ENCODE measurements at places on chromosomes 3 and 15. TPM values are rescaled to one million over a fixed set of nuclear protein-coding genes. Genes with fewer than 3 reads are reported as not detected.

GRCh38 chr3:130834476-130834875 is 59.4 kb upstream of the ATP2C1 start:
- no peak for DNase-seq

DNA sequence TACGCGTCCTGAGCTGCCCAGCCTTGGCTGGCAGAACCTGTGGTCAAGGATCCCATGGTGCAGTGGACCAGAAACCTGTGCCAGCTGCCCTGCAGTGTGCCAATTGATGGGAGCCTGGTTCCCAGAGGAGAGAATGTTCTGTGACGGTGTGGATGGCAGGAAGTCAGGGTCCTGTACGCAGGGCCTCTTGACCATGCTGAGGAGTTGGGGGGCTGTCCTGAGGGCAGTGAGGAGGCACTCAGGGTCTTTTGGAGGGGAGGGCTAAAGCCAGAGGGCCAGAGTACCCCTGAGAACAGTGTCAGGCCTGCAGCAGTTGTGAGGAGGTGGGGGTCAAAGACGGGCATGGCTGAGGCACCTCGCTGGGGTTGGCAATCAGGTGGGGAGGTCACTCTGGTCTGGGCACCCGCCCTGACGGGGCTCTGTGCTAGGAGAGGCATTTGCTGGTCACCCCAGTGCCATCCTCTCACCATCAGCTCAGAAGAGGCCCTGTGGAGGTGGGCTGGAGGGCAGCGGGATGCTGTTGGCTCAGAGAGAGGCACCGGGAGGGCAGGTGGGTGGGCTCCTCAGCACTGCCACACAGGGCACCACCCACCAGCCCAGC is 61.0 kb downstream of the SCN5A start:
- DNase-seq = no peak

The ITIH1 gene
- total RNA-seq = not detected

DNA sequence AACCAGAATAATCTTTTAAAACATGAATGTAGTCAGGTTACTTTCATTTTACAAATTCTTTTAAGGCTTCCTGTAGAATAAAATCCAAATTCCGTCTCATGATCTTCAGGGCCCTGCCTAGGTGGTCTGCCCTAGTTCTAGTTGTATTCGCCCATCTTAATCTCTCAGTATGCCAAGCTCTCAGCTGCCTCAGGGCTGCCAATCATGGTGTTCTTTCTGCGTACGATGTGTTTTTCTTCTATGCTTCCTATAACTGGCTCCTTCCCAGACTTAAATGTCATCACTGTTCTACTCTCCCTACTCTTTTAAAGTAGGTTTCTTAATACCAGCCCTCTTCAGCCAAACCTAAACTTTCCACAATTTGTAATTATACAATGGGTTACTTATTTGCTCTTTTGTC is 107.4 kb downstream of the GREM1 start:
- no peak for DNase-seq

DNA sequence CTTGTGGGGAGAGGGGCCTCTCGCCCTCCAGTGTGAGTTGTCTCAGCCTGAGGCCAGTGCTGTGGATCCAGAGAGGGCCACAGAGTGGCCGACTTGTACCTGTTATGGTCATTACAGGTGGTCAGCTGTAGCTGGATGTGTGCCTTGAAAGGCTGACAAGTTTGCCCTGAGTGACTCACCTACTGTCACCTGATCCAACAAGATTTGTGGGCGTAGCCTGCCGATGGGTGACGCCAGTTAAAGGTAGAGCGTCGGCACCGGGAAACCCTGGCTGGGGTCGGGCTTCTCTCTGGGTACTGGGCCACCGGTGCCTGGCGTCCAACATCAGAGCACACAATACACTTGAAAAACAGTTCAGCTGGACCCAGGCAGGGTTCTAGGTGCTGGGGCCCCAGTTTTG is 2.8 kb upstream of the ISG20 start:
- DNase-seq = peak; percentile 77

The ATP8B4 gene
- total RNA-seq = 5.8 TPM

The CPEB1 gene
- 1.6 TPM for total RNA-seq

DNA sequence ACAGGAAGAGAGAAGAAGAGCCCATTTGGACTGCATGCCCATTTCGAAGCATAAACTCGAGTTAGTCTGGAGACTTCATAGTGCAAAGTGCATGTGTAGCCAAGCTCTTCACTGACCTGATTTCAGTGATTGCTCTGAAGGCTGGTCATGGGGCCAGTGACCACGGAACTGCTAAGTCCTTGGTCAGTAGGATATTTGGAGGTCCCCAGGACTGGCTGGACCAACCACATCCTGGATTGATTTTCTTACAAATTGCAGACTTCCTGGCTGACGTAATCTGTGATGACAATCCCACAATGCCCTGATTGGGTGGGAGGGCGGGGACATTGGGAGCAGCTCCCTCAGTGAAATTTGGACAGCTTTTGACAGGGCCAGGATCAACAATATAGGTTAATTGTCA is 233.4 kb downstream of the CACNA2D3 start:
- DNase-seq = no peak

- no peak for DNase-seq
These were observed 1.5 kb downstream of the ECE2 start for GRCh38 chr3:184277366-184277765.

The AHSG gene
- not detected for total RNA-seq

DNA sequence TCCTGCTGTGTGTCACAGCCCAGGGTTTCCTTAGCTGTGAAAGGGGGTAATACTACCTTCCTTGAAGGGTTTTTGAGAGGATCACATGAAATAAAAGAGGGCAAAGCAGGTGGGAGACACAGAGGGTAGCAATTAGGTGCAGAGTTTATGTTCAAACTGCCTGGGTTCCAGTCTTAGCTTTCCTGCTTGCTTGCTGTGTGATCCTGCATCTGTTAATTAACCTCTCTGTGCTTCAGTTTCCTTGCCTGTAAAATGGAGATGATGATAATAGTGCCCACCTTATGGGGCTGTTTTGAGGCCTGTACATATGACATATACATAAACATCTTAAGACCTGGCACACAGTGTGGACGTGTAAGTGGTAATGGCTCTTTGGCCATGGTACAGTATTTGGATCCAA is 35.0 kb downstream of the SPSB4 start:
- no peak for DNase-seq

The MRPS25 gene
- total RNA-seq = 73.9 TPM

DNA sequence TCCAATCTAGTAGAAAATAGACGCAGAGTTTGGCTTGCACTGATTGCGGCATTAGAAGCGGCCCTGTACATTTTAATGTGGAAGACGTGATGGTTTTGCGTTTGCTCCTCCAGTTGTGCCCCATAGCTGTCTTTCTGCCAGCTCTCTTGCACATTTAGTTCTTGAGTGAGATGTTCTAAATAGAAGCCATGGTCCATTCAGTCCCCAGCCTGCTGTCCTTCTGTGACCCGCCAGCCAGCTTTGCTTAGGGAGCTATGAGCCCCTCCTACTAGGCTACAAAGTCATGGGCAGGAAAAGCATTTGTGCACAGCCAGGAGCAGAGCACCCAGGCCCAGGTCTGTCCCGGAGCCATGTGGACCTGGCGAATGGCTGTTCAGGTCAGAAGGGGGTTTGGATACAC is 50.3 kb downstream of the APBA2 start:
- peak; percentile 0 for DNase-seq

The ROBO2 gene
- total RNA-seq = not detected

DNA sequence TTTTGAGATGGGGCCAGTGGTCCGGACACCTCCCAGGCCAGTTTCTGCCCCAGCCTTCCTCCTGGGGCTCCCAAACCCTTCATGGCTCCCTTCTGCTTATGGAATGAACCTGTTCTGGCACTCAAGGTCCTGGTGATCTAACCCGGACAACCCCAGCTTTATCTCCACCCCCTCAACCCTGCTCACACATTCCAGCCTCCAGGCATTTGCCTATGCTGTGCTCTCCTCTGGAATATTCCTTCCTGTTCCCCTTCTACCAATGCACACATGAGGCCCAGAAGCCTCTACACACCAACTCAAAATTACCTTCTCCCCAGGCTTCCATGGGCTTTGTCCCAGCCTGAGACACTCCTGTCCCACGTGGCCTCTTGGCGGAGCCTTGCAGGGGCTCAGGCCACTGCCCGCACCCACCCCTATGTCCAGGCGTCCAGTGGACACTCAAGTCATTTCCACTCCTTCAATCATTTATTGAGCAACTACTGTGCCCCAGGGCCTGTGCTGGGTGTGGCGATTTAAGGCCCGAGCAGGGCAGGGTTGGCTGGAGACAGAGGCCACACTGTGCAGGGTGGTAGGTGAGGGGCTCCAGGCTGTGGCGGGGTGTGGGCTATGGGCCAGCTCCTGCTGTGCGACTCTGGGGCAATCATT is 18.8 kb downstream of the PLXND1 start:
- DNase-seq = no peak

GRCh38 chr15:63892794-63893441 is 59.2 kb upstream of the HERC1 start:
- DNase-seq = peak; percentile 97

- no peak for DNase-seq
These were observed 23.8 kb upstream of the POLG start for GRCh38 chr15:89358435-89358754.

DNA sequence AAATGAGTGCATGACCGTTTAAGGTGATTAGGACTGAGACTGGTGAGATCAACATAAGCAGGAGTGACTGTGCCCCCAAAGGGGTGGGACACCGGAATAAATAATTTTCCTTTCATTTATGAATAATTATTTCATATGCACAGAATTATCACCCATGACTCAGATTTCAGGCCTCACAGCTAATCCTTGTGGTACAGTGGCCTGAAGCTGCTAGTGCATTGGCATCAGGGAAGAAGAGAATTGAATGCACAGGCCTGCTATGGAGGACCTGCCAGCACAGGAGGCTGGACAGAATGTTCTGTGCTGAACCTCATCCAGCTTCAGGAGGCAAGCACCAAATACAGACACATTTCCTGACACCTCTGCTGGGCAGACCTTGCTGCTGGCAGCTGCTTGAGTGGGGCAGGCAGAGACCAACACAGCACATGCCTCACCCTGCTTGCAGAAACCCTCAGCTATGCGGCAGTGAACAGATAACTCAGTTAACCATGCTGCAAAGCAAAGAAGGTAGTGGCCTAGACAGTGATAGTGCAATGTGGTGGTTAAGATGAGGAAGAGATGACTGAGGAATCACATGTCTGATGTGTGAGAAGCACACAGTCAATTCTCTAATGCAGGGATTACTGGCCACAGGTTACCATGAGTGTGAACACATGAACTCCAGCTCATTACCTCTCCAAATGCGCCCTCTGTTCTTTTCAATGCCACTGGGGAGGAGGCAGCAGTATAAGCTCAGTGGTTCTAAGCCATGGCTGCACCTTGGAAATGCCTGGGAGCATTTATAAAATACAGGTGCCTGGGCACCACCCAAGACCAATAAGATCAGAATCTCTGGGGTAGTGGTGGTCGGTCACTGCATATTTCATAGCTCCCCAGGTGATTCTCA is 68.1 kb upstream of the SCN5A start:
- no peak for DNase-seq

GRCh38 chr3:29281094-29281343 is 148 bp downstream of the RBMS3 start:
- no peak for DNase-seq

DNA sequence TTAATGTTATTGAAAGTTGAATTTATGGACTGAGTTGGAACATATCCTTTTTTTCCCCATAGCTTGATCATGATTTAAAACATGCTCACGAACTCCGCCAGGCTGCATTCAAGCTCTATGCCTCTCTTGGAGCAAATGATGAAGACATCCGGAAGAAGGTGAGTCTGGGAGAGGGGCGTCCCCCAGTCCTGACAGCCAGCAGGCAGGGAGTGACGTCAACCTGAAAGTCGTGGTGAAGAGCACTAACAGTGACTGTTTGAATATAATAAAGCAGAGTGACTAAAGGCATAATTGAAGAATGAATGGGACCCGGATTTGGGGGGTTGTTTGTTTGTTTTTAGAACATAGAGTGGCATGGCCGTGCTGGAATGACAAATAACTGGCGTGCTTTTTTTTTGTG is 57.9 kb downstream of the ARMC8 start:
- peak; percentile 4 for DNase-seq

The GXYLT2 gene
- total RNA-seq = 0.11 TPM

- no peak for DNase-seq
These were observed 218.6 kb downstream of the NR2F2 start for GRCh38 chr15:96549136-96549535.

DNA sequence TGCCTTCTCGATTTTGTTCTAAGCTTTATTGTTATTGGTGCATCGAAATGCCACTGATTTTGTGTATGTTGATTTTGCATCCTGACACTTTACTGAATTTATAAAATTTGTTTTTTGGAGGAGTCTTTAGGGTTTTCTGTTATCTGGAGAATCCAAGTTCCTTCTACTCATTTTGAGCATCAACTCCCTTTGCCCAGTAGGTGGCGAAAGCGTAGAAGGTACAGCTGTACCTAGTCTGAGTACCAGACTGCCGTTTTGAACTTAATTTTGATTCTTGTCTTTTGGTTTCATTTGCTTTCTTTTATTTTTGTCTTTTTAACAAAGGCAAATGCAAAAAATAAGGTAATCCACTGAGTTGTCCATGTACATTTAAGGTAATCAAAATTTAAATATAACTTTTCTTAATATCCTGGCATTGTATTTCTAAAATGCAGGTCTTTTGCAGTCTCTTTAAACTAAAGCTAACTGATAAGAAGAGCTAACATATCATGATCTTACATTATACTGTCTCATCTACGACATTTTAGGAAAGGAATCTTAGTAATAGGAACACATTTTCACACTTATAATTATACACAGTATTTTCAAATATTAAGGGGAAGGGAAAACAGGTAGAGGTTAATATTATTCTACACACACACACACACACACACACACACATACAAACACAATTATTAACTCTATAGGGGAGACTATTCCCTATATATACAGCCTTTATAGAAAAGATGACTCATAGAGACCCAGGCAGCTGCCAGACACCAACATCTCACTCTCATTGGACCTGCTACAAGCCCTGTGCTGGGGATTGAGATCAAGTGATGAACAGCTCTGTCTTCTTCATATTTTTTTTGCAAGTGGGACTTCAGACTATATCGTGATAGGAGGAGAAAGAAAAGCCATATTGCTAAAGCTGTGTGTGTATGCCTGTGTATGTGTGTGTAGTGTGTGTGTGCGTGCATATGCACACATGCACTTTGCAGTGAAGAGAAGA is 71.8 kb downstream of the SYNPR start:
- peak; percentile 60 for DNase-seq

The TEX9 gene
- 0.85 TPM for total RNA-seq

The KLHL6 gene
- 32.4 TPM for total RNA-seq

The RETNLB gene
- not detected for total RNA-seq

GRCh38 chr3:168139947-168140346 is 44.2 kb upstream of the GOLIM4 start:
- no peak for DNase-seq

- DNase-seq = no peak
These were observed 100.7 kb downstream of the TIGIT start for GRCh38 chr3:114394551-114394950.

DNA sequence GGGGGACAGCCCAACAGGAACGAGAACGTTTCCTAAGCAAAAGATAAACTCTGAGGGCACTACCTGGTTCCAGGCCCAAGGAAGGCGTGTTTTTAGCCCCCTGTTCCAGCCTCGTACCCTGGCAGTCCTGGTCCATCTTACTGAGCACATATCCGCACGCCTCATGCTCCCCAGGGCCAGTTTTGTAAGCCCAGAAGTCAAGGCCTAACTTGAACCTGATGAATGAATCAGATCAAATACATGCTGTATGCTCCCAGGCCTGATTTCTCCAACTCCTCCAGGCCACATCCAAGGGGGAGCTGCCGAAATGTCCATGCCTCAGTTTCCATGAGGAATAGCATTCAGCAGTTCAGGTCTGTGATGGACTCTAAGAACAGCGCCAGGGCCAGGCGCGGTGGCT is 14.3 kb upstream of the DOCK3 start:
- DNase-seq = no peak

All from activated CD8-positive, alpha-beta T cell treated with anti-CD3 and anti-CD28 coated beads for 36 hours (primary cell).